ENCODE measurements at places on chromosomes 3 and 15. TPM values are rescaled to one million over a fixed set of nuclear protein-coding genes. Genes with fewer than 3 reads are reported as not detected.

GRCh38 chr3:172856795-172857742 lies 106.5 kb downstream of the ECT2 start:
- peaks cover 9% of the 10 kb centered on the region for H3K27me3 ChIP-seq
- no peak overlapping the region for H3K27ac ChIP-seq
- no peaks in the 10 kb centered on the region for H3K36me3 ChIP-seq
- H3K4me1 ChIP-seq = peaks cover 2% of the 10 kb centered on the region
- no peak for DNase-seq

DNA sequence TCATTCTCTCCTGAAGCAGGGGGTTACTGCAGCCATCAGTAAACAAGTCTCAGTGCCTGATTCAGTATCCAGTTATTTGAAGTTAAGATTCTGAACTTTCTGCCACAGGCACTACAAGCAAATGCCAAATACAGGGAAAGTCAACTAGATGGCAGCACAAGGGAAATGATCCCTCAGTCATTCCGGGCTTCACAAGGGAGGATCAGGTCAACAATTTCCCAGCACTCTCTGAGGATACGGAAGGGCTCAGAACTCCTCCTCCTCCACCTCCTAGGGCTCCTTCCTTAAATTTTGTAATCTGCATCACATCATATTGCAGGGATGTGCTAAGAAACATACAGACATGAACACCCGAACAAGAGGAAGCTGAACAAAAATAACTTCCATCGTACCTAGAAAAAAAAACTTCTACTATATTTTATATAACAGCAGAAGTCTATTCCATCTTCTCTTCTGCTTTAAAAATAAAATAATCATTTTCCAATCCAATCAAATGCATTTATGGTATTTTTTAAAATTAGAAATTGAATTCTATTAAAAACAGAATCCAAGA lies 187.1 kb downstream of the FMN1 start:
- DNase-seq = no peak
- H3K4me3 ChIP-seq = no peak overlapping the region
- H3K4me1 ChIP-seq = no peaks in the 10 kb centered on the region
- no peak overlapping the region for H3K27ac ChIP-seq

- DNase-seq = no peak
- no peaks in the 10 kb centered on the region for H3K27me3 ChIP-seq
- no peaks in the 10 kb centered on the region for H3K36me3 ChIP-seq
Observed at GRCh38 chr3:173058229-173058628, 82.8 kb downstream of the SPATA16 start.

GRCh38 chr15:62558640-62559380 lies 393.7 kb upstream of the C2CD4B start:
- H3K4me1 ChIP-seq = no peaks in the 10 kb centered on the region
- no peak for DNase-seq
- H3K27me3 ChIP-seq = peaks cover 7% of the 10 kb centered on the region
- no peak overlapping the region for H3K4me3 ChIP-seq

DNA sequence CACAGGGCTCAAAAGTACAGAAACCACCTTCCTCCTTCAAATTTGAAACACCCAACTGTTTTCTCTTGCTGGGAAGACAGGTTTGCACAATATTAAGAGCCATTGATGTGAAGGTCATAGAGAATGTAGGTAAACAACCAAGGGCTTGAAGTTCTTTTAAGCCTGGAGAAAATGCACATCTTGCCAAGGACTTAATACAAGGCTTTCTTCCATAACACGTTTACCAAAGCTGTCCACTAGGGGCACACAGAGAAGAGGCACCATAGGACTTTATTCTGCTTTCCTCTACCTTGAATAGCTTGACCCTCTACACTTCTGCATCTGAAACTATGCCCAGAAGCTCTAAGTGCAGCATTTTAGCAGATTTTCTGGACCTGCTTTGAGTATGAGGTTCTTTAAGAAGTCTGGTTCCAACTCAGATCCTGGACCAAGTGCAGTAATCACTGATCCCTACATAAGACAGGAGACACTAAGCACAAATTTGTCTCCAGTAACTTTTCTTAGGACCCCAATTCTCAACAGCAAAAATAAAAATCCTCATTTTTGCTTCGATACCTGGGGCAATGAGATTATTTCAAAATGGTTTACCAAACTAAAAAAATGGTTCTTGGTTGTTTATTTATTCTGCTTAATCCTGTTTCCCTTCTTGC lies 138.0 kb downstream of the FBN1 start:
- H3K4me1 ChIP-seq = no peaks in the 10 kb centered on the region
- no peaks in the 10 kb centered on the region for H3K36me3 ChIP-seq
- H3K4me3 ChIP-seq = no peak overlapping the region
- peaks cover 2% of the 10 kb centered on the region for H3K27me3 ChIP-seq
- H3K27ac ChIP-seq = no peak overlapping the region
- no peak for DNase-seq

- H3K27me3 ChIP-seq = peaks cover 8% of the 10 kb centered on the region
- H3K36me3 ChIP-seq = peaks cover 15% of the 10 kb centered on the region
- DNase-seq = no peak
- no peak overlapping the region for H3K27ac ChIP-seq
Observed at GRCh38 chr15:40325700-40326099, 2.2 kb downstream of the INAFM2 start.

GRCh38 chr15:66211670-66212562 lies 41.6 kb downstream of the MEGF11 start:
- H3K4me3 ChIP-seq = no peak overlapping the region
- no peaks in the 10 kb centered on the region for H3K36me3 ChIP-seq
- DNase-seq = no peak
- no peak overlapping the region for H3K27ac ChIP-seq
- peaks cover 16% of the 10 kb centered on the region for H3K27me3 ChIP-seq

- DNase-seq = no peak
- no peak overlapping the region for H3K4me3 ChIP-seq
- H3K4me1 ChIP-seq = peaks cover 14% of the 10 kb centered on the region
- H3K27ac ChIP-seq = no peak overlapping the region
Observed at GRCh38 chr3:151880416-151880690, 6.9 kb downstream of the SUCNR1 start.

DNA sequence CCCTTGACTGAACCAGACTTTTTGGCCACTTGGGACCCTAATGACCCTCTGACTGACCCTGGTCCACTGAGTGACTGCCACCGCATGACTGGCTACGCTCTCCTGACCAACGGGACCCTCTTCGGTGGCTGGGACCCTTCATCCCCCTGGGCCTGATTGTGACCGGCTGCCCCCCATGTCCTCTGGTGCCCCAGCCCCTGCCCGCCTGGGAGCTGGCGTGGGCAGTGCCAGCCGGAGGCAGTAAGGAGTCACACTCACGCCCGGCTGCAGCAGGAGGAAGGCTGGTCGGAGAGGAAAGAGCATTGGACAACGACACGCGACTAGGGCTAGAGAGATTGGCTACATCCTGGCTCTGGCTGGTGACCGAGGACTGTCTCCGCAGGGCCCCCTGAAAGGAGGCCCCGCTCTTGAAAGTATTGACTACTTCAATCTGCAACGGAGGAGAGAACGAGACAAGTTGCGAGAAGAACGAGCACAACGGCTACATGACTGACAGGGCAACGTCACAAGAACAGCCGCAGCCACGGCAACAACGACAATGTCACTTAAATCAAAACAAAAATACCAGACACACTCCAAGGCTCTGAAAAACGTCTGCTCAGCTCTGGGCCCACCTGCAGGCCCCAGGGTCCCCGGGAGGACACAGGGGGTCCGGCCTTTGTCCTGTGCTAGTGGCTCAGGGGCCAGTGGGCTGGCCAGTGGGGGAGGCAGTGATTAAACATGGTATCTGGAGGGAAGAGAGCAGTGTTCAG lies 15.1 kb upstream of the SEC13 start:
- peaks cover 1% of the 10 kb centered on the region for H3K27me3 ChIP-seq
- H3K4me1 ChIP-seq = peaks cover 3% of the 10 kb centered on the region
- no peak for DNase-seq
- no peak overlapping the region for H3K4me3 ChIP-seq
- no peak overlapping the region for H3K27ac ChIP-seq

DNA sequence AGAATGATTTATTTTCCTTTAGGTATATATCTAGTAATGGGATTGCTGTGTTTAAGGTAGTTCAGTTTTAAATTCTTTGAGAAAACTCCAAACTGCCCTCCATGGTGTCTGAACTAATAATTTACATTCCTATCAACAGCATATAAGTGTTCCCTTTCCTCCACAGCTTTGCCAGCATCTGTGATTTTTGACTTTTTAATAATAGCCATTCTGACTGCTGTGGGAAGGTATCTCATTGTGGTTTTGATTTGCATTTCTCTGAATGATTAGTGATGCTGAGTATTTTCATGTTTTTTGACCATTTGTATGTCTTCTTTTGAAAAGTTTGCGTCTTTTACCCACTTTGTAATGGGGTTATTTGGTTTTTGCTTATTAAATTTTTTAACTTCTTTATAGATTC lies 571.6 kb upstream of the CCDC54 start:
- H3K4me3 ChIP-seq = no peak overlapping the region
- no peaks in the 10 kb centered on the region for H3K36me3 ChIP-seq
- no peaks in the 10 kb centered on the region for H3K4me1 ChIP-seq
- H3K27me3 ChIP-seq = no peaks in the 10 kb centered on the region

DNA sequence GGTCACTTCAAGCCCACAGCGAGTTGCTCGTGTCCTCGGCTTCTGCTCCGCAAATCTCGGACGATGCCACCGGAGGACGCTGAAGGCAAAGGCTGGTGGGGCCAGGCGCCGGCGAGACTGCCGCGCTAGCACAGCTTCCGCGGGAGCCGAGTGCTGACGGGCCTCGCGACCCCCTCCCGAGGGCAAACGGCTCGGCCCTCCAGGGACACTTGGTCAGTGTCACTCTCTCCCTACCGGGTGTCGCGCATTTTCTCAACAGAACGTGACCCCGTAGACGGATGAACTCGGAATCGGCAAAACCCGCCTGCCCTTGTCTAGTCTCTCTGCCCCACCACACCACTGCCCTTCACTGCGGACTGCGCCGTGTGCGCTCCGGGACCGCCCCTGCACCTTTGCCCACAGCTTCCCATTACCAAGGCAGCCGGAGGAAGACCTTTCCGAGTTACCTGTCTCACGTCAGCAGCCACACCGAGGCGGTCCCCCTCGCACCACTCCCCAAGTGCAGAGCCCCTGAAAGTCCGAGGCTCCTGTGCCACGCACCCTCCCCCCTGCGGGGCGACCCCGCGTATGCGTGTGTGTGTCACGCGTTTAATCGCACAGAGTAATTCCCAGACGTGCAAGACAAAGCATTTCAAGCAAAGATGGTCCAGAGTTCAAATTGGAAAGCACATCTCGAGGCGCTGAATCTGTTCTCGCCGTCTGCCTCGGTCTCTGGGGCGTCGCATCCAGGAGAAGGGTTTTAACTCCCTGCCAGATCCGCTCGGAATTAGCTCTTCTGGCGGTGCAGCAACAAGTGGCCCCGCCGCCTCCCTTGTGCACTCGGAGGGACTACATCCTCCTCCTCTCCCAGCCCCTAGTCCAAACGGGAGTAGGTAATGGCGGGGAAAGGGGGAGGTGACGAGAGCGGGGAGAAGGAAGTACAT lies 245.0 kb upstream of the TOPAZ1 start:
- H3K27me3 ChIP-seq = peaks cover 77% of the 10 kb centered on the region
- peak overlapping the region; percentile 38 for H3K4me3 ChIP-seq
- H3K4me1 ChIP-seq = peaks cover 28% of the 10 kb centered on the region
- DNase-seq = no peak
- no peaks in the 10 kb centered on the region for H3K36me3 ChIP-seq

GRCh38 chr15:59384507-59384906 lies 11.8 kb upstream of the MYO1E start:
- peaks cover 1% of the 10 kb centered on the region for H3K27me3 ChIP-seq
- H3K27ac ChIP-seq = no peak overlapping the region
- H3K36me3 ChIP-seq = no peaks in the 10 kb centered on the region
- no peak for DNase-seq

- DNase-seq = no peak
- H3K27ac ChIP-seq = no peak overlapping the region
- H3K27me3 ChIP-seq = peaks cover 14% of the 10 kb centered on the region
Observed at GRCh38 chr15:91237445-91237844, 137.4 kb downstream of the SV2B start.

DNA sequence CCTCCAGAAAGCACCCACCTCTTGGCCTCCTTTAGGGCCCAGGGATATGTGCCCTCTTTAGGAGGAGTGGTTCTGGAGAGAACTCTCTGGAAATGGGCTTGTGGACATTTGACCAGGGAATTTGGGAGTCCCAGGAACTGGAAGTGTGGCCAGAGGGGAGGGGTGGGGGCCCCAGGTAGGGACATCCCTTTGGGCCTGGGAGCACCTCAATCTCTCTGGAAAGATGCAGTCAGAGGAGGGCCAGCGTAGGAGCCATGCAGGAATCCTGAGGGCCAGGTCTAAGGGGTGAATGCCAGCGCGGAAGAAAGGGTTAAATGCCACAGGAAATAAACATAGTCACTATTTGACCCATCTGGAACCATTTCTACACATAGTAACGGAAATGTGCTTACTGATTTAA lies 50.3 kb upstream of the ITGA11 start:
- H3K27me3 ChIP-seq = peaks cover 14% of the 10 kb centered on the region
- no peak for DNase-seq
- no peaks in the 10 kb centered on the region for H3K4me1 ChIP-seq
- no peak overlapping the region for H3K27ac ChIP-seq
- H3K36me3 ChIP-seq = no peaks in the 10 kb centered on the region
- H3K4me3 ChIP-seq = no peak overlapping the region

DNA sequence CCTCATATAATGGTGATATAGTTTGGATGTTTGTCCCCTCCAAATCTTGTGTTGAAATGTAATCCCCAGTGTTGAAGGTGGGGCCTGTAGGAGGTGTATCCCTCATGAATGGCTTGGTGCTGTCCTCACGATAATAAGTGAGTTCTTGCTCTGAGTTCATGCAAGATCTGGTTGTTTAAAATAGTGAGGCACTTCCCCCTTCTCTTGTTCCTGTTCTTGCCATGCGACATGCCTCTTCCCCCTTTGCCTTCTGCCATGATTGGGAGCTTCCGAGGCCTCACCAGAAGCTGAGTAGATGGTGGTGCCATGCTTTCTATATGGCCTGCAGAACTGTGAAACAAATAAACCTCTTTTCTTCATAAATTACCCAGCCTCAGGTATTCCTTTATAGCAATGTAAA lies 39.2 kb downstream of the REC114 start:
- no peaks in the 10 kb centered on the region for H3K4me1 ChIP-seq
- no peak overlapping the region for H3K27ac ChIP-seq
- peaks cover 15% of the 10 kb centered on the region for H3K27me3 ChIP-seq
- H3K4me3 ChIP-seq = no peak overlapping the region
- DNase-seq = no peak
- no peaks in the 10 kb centered on the region for H3K36me3 ChIP-seq

DNA sequence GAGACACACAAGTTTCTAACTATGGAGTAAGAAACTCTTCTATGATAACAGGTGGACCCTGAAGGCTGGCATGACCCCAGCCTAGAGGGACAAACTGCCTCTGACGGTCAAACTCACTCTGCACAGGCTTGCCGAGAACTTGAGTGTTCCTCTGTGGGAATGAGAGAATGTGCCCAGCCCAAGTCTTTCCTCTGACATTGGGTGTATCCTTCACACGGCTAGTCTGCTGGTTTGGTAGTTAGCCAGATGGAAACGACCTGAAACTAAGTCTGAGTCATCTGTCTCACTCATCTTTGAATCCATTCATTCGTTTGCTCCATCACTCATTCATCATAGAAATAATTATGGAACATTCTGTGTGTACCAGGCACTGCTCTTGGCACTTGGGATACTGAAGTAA lies 198.4 kb downstream of the ATP10A start:
- no peak for DNase-seq
- H3K27me3 ChIP-seq = peaks cover 11% of the 10 kb centered on the region
- H3K27ac ChIP-seq = no peak overlapping the region
- H3K4me3 ChIP-seq = no peak overlapping the region

Gene KNG1
- total RNA-seq = not detected

Gene ROPN1B
- total RNA-seq = not detected

Gene GABRA5
- not detected for total RNA-seq

Gene NR1D2
- total RNA-seq = 2.5 TPM

Gene TMEM212
- total RNA-seq = not detected

Gene IMPDH2
- total RNA-seq = 416 TPM

Gene TMC3
- not detected for total RNA-seq

Gene CP
- not detected for total RNA-seq

All from activated T-helper 2 cell treated with anti-CD3 and anti-CD28 coated beads, Interferon-gamma antibody, Interleukin-2, Interleukin-4, amounts not matched to agents 10 μg/mL and 5 μg/mL and 100 μg/mL, durations not matched to agents 14 hours and 24 hours and 36 hours (primary cell).